H9 (cell line): ENCODE measurements at places on chromosomes 6 and 20.

- no peak for DNase-seq
Observed at GRCh38 chr6:108903796-108904195, 55.6 kb downstream of the ARMC2 start.

DNA sequence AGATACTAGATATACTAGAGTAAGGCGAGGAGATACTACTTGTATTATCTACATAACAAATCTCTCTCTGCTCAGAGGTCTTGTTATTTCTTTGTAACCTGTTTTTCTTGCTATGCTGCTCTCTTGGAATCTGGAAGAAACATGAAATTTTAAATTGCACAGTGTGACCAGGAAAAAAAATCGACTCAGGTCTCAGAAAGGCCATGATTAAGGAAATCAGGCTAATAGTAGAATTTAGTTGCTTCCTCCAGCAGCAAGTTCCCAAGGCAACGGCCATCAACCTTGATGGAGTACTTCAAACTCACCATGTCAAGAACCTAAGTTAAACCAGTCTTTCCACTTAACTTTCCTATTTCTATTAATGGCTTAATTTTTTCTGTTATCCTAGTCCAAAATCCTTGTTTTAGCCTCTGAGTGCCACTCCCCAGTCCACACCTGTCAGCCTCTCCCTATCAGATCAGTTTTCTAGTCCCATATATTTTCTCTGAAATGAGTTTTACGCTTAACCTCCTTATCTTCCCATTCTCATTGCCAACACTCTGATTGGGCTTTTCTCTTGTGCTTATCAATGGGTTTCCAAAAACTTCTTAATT lies 87.7 kb upstream of the BEND3 start:
- DNase-seq: no peak

- no peak for DNase-seq
Observed at GRCh38 chr20:37457921-37458320, 63.1 kb upstream of the NNAT start.

- no peak for DNase-seq
Observed at GRCh38 chr6:98808541-98809210, 25.7 kb upstream of the POU3F2 start.

GRCh38 chr6:98116455-98116854 lies 717.9 kb upstream of the POU3F2 start:
- no peak for DNase-seq

- no peak for DNase-seq
Observed at GRCh38 chr20:51382986-51383821, 159.3 kb downstream of the NFATC2 start.

DNA sequence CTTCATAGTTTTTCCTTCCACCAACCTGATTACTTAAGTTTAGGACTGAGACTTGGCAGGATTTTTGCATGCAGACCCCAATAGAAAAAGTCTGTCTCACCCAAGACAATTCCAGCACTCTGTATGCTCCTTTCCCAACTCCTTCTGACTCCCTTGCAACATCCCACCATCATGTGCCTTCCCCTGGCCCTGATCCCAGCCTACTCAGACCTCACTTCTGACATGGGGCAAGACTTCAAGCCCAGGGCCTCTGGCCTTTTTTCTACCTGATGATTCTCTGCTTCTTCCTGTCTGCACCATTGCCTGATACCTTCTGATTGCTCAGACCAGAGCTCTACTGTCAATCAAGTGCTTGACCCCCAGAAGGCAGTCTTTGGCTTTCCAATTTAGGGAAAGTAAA lies 96.6 kb downstream of the HAO1 start:
- DNase-seq: no peak

DNA sequence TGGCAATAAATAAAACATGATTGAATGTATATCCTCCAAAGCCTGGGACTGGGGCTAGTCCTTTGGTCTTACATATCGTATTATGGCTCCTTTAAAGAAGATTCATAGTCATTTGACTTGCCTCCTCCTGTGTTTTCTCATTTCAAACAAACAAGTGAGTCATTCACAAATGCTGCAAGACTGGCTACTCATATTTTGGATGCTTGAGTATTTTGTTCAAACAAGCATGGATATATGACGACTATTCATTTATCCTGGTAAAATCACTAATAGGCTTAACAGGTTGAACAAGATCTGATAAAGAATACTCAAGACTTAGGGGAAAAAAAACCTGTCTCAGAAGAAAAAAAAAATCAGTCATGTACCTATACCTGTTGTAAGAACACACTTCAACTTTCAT lies 111.1 kb upstream of the CCDC28A start:
- DNase-seq: no peak

DNA sequence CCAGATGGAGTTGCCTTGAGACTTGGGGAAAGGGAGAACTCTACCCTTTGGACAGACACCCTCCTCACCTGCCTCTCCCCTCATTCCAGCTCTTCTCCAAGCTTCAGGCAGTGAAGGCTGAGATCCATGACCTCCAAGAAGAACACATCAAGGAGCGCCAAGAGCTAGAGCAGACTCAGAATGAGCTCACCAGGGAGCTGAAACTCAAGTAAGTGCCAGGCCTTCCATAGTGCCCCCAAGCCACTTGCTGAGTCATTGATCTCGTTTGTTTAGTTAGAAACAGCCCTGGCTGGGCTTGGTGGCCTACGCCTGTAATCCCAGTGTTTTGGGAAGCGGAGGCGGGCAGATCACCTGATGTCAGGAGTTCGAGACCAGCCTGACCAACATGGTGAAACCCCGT lies 39.2 kb downstream of the KIF3B start:
- DNase-seq: no peak

GRCh38 chr6:170542031-170542719 lies 10.9 kb downstream of the PSMB1 start:
- no peak for DNase-seq

- DNase-seq: no peak
Observed at GRCh38 chr6:125968493-125968892, 11.9 kb downstream of the HINT3 start.

DNA sequence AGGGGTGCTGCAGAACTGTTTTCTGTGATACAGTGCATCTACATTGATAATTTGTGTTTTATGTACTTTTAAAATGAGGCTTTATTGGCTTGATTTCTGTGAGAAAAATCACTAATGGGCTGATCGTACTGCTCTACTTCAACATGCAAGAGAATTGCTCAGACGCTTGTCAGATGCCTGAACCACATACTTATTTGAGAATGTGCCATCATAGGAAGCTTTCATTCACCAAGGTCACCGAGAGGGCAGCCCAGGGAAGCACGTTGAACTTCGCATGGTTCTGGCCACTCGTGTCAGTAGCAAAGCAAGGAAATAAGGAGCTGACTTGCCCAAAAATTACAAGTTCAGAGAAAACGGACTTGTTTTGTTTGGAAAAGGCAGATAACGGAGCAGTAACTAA lies 168.5 kb upstream of the AKAP12 start:
- DNase-seq: no peak

DNA sequence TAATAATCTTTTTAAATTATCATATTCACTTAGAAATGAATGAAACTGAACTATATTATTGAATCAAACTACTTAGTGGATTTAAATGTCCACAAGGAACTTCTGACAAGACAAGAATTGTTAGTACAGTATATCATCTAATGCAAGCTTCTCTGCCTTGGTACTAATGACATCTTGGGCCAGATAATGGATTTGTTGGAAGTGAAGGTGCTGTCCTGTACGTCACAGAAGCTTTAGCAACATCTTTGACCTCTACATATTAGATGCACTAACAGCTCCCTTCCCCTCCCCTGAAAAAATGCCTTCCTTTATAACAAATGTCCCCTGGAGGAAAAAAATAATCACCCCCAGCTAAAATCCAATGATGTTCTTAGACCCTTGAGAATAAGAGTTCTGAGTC lies 695.8 kb upstream of the EYS start:
- no peak for DNase-seq
